ENCODE measurements at places on chromosomes 5 and 9. TPM values are rescaled to one million over a fixed set of nuclear protein-coding genes. Genes with fewer than 3 reads are reported as not detected.

- H3K36me3 ChIP-seq = no peaks in the 10 kb centered on the region
- no peak overlapping the region for H3K27ac ChIP-seq
- peaks cover 22% of the 10 kb centered on the region for H3K4me1 ChIP-seq
- DNase-seq = no peak
- no peak overlapping the region for H3K4me3 ChIP-seq
- H3K27me3 ChIP-seq = no peaks in the 10 kb centered on the region
Measured at GRCh38 chr5:82168294-82168693, 109.9 kb downstream of the RPS23 start.

BARHL1 gene
- 2.4 TPM for total RNA-seq

PTPRD gene
- 47.8 TPM for total RNA-seq

DNA sequence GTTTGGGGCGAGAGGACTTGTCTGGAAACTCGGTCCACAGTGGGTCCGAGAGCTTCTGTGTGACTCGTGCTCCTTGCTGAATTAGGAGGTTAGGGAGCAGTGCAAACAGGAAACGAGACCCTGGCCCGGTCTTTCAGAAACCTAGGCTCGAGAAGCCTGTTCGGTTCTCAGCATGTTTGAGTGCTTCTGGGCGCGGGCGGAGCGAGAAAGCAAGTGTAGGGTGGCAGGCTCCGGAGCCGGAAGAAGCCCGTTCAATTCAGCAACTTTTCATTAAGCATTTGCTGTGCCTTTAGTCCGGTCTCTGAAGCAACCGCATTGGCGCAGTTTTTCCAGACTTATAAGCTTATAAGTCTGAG, 547 bp downstream of the CLTA start:
- peaks cover 44% of the 10 kb centered on the region for H3K4me1 ChIP-seq
- peak overlapping the region; percentile 82 for H3K27ac ChIP-seq
- peaks cover 10% of the 10 kb centered on the region for H3K36me3 ChIP-seq
- H3K4me3 ChIP-seq = peak overlapping the region; percentile 95

DNA sequence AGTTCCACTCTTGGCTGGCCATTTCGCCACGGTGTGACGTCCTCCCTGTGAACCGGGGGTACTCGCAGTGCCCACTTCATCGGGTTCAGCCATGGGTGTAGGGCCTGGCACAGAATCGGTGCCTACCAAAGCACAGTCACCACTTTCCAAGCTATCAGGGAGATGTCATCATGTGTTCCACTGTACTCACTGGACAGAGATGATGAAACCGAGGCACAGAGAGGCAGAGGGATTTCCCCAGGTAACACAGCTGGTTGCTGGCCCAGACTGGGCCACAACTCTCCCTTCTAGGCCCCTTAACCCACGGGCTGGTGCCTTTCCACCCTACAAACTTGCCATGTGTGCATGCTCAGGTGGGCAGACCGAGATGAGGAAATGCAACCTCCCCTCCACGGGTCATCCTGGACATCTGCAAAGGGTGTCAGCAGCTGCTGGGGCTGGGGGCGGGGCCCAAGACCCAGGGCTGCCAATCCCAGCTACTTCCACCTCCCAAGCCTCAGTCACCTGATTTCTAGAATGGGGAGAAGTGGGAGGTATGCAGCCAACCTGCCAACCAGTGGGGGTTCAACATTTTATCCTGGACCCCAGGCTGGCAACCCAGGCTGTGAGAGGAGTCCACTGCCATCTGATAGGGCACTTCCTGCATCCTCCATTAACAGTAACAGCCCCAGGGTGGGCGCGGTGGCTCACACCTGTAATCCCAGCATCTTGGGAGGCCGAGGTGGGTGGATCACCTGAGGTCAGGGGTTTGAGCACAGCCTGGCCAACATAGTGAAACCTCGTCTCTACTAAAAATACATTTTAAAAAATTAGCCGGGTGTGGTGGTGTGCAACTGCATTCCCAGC, 893 bp upstream of the SH2D3C start:
- no peaks in the 10 kb centered on the region for H3K27me3 ChIP-seq
- DNase-seq = no peak
- H3K4me3 ChIP-seq = no peak overlapping the region
- H3K4me1 ChIP-seq = peaks cover 11% of the 10 kb centered on the region
- no peaks in the 10 kb centered on the region for H3K36me3 ChIP-seq

DNA sequence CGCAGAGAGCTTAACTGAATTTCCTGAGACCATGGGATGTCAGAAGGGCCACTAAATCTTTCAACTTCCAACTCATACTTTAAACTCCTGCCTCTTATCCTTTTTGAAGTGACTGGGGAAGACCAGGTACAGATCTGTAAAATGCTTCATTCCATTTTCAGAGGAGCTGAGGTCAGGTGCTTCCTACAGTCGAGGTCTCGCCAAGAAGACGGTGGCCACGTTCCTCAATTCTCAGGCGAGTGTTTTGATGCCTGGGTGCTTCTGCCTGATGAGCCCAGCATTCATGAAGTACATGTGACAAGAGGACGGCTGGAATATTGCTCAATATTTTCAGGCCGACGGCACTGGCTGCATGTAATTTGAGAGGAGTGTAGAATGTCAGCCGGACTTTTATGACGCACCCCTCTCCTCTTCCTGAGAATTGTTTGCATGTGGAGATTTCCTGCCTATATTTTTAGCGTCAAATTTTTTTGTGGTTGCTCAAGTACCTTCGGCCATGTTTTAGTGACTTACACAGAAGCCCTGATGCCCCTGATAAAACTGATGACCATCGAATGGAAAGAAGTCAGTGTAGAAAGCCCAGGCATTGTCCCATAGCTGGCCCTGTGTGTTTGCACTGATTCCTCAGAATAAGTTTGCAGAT, 38.8 kb upstream of the GLRX start:
- peaks cover 27% of the 10 kb centered on the region for H3K4me1 ChIP-seq
- H3K27ac ChIP-seq = no peak overlapping the region
- H3K36me3 ChIP-seq = no peaks in the 10 kb centered on the region
- H3K4me3 ChIP-seq = no peak overlapping the region

GRCh38 chr9:137797206-137798120, 80.1 kb upstream of the CACNA1B start:
- H3K27me3 ChIP-seq = peaks cover 15% of the 10 kb centered on the region
- H3K4me3 ChIP-seq = peak overlapping the region; percentile 82
- H3K27ac ChIP-seq = no peak overlapping the region
- DNase-seq = no peak
- peaks cover 74% of the 10 kb centered on the region for H3K36me3 ChIP-seq

CCL21 gene
- total RNA-seq = not detected

NOXA1 gene
- 0.36 TPM for total RNA-seq

- no peaks in the 10 kb centered on the region for H3K27me3 ChIP-seq
- no peaks in the 10 kb centered on the region for H3K36me3 ChIP-seq
- H3K4me3 ChIP-seq = no peak overlapping the region
- H3K27ac ChIP-seq = no peak overlapping the region
Measured at GRCh38 chr9:26770821-26771220, 121.8 kb downstream of the CAAP1 start.

- no peaks in the 10 kb centered on the region for H3K36me3 ChIP-seq
- no peak overlapping the region for H3K27ac ChIP-seq
- DNase-seq = no peak
- no peak overlapping the region for H3K4me3 ChIP-seq
- peaks cover 2% of the 10 kb centered on the region for H3K27me3 ChIP-seq
Measured at GRCh38 chr9:116250891-116251290, 97.3 kb downstream of the PAPPA start.

GRCh38 chr9:127848756-127849504, 5.5 kb downstream of the ENG start:
- H3K4me1 ChIP-seq = peaks cover 59% of the 10 kb centered on the region
- H3K4me3 ChIP-seq = peak overlapping the region; percentile 84

GRCh38 chr5:133405275-133406034, 206.9 kb downstream of the FSTL4 start:
- H3K27ac ChIP-seq = no peak overlapping the region
- no peak overlapping the region for H3K4me3 ChIP-seq
- DNase-seq = no peak

DMRT3 gene
- total RNA-seq = not detected

- DNase-seq = no peak
- no peak overlapping the region for H3K27ac ChIP-seq
- no peaks in the 10 kb centered on the region for H3K27me3 ChIP-seq
- H3K4me1 ChIP-seq = no peaks in the 10 kb centered on the region
Measured at GRCh38 chr5:41371738-41372137, 138.7 kb downstream of the PLCXD3 start.

- H3K27me3 ChIP-seq = peaks cover 6% of the 10 kb centered on the region
- H3K4me1 ChIP-seq = peaks cover 9% of the 10 kb centered on the region
- H3K27ac ChIP-seq = no peak overlapping the region
- H3K4me3 ChIP-seq = no peak overlapping the region
Measured at GRCh38 chr9:137788561-137789294, 88.9 kb upstream of the CACNA1B start.

DNA sequence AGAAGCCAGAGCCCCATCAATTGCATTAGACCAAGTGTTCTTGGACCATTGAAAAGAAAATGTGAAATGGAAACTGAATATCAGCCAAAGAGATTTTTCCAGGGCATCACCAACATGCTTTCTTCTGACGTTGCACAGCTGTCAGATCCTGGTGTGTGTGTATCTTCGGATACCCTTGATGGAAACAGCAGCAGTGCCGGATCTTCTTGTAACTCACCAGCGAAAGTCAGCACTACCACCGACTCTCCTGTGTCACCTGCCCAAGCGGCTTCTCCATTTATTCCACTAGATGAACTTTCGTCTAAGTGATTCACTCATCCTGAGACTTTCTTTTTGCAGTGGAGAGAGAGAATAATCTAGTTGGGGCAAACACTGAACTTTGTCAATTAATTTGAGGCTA, 75.7 kb downstream of the PIP5K1B start:
- no peak overlapping the region for H3K4me3 ChIP-seq
- no peak for DNase-seq
- H3K27me3 ChIP-seq = no peaks in the 10 kb centered on the region
- no peak overlapping the region for H3K27ac ChIP-seq
- H3K36me3 ChIP-seq = no peaks in the 10 kb centered on the region

GRCh38 chr9:89010056-89010455, 18.8 kb downstream of the S1PR3 start:
- H3K27ac ChIP-seq = no peak overlapping the region
- H3K36me3 ChIP-seq = no peaks in the 10 kb centered on the region
- H3K27me3 ChIP-seq = no peaks in the 10 kb centered on the region
- no peak for DNase-seq
- no peak overlapping the region for H3K4me3 ChIP-seq

GRCh38 chr5:147578228-147579024, 68.6 kb upstream of the DPYSL3 start:
- peak; percentile 15 for DNase-seq
- no peak overlapping the region for H3K27ac ChIP-seq
- no peaks in the 10 kb centered on the region for H3K27me3 ChIP-seq
- H3K4me1 ChIP-seq = no peaks in the 10 kb centered on the region

GRCh38 chr9:111381006-111381405, 51.0 kb upstream of the OR2K2 start:
- H3K27me3 ChIP-seq = no peaks in the 10 kb centered on the region
- no peaks in the 10 kb centered on the region for H3K4me1 ChIP-seq
- no peak for DNase-seq
- peaks cover 19% of the 10 kb centered on the region for H3K36me3 ChIP-seq
- no peak overlapping the region for H3K27ac ChIP-seq
- no peak overlapping the region for H3K4me3 ChIP-seq
